Forelimb muscle (tissue), 1 donor: ENCODE measurements at places on chromosomes 2 and 18. TPM values are rescaled to one million over a fixed set of nuclear protein-coding genes. Genes with fewer than 3 reads are reported as not detected.

GTF3C2 gene
- polyA plus RNA-seq = 27.0 TPM

NOL4 gene
- 0.09 TPM for polyA plus RNA-seq

CD207 gene
- polyA plus RNA-seq = 0.19 TPM

PSMA8 gene
- not detected for polyA plus RNA-seq

DES gene
- polyA plus RNA-seq = 5,672 TPM

FAM161A gene
- polyA plus RNA-seq = 13.3 TPM

ING5 gene
- polyA plus RNA-seq = 25.0 TPM

IL1RN gene
- 0.49 TPM for polyA plus RNA-seq

RBBP8 gene
- polyA plus RNA-seq = 7.7 TPM

SCN2A gene
- 0.05 TPM for polyA plus RNA-seq

DIPK1C gene
- polyA plus RNA-seq = 12.8 TPM

SULT1C4 gene
- polyA plus RNA-seq = 16.6 TPM

GNAL gene
- 1.1 TPM for polyA plus RNA-seq

EGR4 gene
- not detected for polyA plus RNA-seq

CENPA gene
- 3.5 TPM for polyA plus RNA-seq

ALLC gene
- polyA plus RNA-seq = not detected

- DNase-seq = no peak
Observed at GRCh38 chr2:146228020-146228393, 1616.8 kb upstream of the ACVR2A start.

GRCh38 chr2:185335879-185336278 is 402.7 kb upstream of the FSIP2 start:
- no peak for DNase-seq

GRCh38 chr2:70981866-70982810 is 3.7 kb downstream of the ANKRD53 start:
- no peak for DNase-seq

- DNase-seq = no peak
Observed at GRCh38 chr18:12049978-12050811, 43.4 kb upstream of the ANKRD62 start.

- no peak for DNase-seq
Observed at GRCh38 chr2:134202371-134202770, 51.5 kb upstream of the MGAT5 start.

DNA sequence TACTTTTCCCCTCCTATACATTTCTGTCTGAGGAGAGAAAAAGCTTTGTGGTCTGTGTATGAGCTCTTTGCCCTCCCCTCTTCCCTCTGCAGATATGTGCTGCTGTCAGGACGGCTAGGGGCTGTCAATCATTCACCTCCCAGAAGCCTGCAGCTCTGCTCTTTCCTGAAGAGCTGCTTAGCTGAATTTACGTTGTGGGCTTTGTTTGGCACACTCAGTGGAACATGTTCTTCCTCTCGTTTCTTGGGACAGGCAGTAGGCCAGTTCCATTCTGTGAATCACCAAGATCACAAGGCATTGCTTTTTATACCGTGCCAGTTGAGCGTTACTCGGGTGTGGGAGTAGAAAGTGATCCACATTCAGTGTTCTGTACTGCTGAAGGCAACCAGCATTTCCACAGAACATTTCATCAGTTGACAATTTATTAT is 136.7 kb downstream of the LAMA3 start:
- DNase-seq = peak; percentile 46

GRCh38 chr2:18373081-18373480 is 187.4 kb downstream of the RDH14 start:
- no peak for DNase-seq

GRCh38 chr2:236873636-236874035 is 212.1 kb upstream of the COPS8 start:
- DNase-seq = no peak

DNA sequence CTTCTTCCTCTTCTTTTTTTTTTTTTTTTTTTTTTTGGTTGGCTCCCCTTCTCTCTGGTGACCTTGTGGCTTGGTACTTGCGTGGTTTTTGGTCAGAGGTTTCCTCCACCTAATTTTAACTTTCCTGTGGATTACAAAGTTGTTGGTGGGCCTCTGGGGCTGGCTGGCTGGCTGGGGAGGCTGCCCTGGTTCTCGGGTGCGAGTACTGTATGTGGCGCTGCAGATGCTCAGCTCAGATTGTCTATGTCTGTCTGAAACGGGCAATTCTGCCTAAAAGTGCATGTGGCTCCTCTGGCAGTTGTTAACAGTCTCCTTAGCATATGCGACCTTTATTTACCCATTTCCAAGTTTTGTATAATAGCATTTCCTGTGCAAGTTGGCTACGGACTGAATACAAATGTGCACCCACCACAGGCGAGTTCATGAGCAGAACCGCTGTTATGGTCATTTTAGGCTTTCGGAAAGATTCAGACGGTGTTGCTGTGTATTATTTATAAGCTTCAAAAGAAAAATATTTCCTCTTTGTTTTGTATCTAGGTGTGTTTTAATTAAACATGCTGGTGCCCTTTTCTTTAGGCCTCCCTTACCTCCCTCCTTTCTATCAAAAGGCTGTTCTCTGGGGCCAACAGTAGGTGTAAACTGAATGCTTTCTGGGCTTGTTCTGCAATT is 4.4 kb downstream of the TBR1 start:
- no peak for DNase-seq

- no peak for DNase-seq
Observed at GRCh38 chr18:24322584-24323136, 75.0 kb downstream of the OSBPL1A start.

DNA sequence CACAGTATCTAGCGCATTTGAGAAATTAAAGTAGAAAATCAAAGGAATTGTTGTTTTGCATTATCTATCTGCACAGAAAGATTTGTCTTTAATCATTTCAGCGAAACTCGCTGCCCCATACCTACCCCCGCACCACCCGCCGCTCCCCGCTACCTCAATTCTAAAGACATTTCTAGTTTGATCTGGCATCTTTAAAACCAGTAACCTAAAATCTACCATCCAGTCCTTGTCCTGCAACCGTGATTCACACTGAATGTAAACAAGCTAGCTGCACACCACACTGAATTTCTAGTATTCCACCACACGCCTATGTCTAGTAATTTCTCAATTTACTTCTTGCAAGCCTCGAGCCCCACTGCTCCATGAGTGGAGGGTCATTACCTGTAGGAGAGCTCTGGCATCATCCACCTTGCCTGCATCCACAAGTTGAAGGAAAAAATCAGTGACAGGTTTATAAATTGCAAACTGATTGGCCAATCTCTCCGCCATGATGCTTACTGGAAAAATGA is 60.1 kb downstream of the ABCG8 start:
- no peak for DNase-seq

GRCh38 chr2:201883606-201884369 is 77.5 kb downstream of the CDK15 start:
- DNase-seq = no peak

GRCh38 chr2:20652141-20652540 is 1.2 kb upstream of the HS1BP3 start:
- DNase-seq = no peak

- DNase-seq = no peak
Observed at GRCh38 chr2:19774805-19775176, 127.0 kb downstream of the TTC32 start.

DNA sequence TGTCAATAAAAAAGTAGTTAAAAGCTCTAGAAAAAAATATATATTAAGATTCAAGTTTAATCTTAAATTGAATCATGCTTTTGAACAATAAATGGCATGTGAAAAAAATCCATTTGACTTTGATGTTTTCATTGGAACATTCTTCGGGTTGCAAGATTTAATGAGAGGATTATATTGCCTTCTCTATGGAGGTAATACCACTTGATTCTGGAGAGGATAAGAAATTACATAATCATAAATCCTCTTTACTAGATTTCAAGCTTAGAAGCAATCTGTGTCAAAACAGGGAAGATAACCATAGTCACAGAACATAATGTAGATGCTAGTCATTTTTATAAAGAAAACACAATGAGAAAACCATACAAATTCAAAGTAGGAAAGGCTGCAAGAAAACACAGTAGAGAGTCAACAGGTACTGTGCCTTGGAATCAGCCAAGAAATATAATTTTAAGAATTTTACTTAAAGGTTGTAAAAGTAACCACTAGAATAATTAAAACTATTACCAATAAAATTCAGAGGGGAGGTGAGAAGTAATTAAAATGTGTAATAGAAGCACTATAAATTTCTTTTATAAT is 18.7 kb upstream of the MAPRE2 start:
- DNase-seq = no peak

GRCh38 chr2:73984203-73984921 is at the start of gene TET3:
TET3 (plus strand) TSS chr2:73984910; CDS start chr2:73986404, 1,494 bp downstream.
- DNase-seq = no peak

DNA sequence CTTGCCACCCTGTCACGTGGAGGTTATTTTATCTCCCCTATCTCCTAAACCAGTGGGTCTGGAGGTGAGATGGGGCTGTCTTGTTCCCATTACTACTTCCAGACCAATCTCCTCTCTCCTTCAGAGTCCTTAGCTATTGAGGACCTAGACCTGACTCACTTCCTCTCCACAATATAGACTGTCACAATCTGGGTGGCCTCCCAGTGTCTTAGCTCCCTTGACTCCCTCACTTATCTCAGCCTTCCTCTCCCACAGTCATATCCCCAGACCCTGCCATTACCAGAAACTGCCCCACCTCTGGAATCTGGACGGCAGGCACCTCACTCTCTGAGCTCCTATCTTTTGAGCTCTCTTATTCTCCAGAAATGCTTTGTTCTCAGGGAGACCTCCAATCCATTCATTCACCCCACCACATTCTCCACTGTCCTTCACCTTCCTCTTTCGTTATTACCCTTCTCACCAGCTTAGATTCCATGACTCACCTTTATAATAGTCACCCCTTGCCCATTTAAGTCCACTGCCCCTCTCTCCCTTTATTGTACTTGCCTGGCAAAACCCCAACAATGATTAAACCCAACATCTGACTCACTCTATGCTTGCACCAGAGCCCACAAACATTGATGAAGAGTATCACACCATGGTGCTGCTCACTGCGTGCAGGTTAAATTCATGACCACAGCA is 23.3 kb upstream of the SIX3 start:
- no peak for DNase-seq

DNA sequence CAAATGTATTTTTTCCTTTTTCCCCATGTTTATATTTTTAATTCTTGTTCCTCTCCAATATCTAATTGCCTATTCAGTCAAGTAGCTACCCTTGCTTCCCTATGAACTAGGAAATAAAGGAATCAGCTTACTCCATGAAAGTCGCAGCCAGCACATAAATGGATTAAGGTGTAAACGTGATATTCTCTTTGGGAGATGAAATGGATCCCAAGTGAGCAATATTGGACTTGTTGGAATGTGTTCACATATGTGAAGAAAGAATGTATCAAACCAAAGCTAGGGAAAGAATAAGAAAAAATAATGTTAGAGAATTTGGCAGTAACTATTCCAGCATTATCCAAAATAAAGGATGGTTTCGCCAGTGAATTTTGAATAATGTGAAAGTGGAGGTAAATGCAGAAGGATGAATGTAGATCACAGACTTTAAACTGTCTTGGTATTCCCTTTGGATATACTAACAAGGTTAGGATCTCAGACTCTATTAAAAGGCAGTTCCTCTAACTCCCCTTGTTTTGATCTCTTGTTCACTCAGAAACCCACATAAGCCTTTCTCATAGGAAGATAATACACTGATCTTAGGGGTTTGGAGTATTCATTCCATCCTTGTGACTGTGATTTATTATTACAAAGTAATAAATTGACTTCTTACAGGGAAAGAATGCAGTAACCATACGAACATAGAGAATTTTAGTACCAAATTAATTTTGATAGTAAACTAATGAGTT is 208.1 kb downstream of the BABAM2 start:
- DNase-seq = no peak

DNA sequence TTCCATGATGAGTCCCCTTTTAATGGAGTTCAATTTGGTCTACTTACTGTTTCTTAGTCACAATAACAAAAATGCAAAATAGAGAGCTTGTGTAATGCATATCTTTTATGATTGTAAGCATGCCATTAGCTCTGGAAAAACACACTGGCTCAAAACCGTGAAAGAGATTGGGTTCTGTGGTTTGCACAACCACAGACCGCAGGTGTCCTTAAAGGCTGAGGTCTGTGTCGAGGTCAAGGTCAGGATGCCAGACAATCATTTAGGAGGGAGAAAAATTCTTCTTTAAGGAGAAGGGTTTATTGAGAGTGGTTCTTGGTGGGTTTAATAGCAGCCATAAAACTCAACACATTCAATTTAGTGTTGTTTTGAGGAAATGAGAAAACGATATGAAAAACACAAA is 487.2 kb downstream of the GALR1 start:
- no peak for DNase-seq

GRCh38 chr2:47357483-47357882 is 45.5 kb upstream of the MSH2 start:
- no peak for DNase-seq

GRCh38 chr18:55252901-55253300 is 293.6 kb upstream of the CCDC68 start:
- no peak for DNase-seq

- DNase-seq = no peak
Observed at GRCh38 chr2:193187816-193188215, 993.1 kb upstream of the TMEFF2 start.

GRCh38 chr2:73187549-73187948 is 14.8 kb upstream of the NOTO start:
- no peak for DNase-seq

- DNase-seq = no peak
Observed at GRCh38 chr2:96985181-96985945, 1.0 kb downstream of the FAM178B start.

DNA sequence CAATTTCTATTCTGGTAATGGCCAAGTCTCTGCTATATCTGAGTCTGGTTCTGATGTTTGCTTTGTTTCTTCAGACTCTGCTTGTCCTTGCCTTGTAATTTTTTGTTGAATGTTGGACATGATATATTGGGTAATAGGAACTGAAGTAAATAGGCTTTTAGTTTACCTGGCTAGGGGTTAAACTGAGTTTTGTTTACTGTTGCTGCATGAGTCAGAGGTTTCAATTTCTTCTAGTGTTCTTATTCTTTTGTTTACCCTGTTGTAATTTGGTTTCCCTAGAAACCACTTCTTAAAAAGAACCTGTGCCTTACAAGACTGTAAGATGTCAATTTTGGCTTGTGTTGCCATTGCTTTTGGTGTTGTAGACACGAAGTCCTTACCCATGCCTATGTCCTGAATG is 285.0 kb upstream of the KCNH7 start:
- no peak for DNase-seq

DNA sequence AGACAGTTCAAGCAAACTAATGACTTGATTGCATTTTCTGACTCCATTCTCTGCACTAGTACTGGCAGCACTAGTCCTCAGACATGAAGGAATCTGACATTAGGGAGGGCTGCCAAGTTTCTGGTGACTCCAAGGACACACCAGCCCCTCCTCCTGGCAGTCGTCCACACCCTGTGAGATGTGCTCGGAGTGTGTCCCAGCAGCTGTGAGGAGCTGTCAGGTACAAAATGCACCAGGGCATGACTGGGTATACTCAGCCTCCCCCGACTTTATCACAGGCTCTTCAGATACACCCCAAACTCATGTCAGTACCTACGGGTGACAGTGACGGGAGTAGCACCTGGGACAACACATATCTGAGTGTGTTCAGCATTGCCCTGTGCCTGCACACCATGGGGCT is 43.1 kb downstream of the EDAR start:
- no peak for DNase-seq

- DNase-seq = no peak
Observed at GRCh38 chr18:50182511-50182910, 12.4 kb downstream of the MYO5B start.
